ENCODE measurements at places on chromosomes 2 and 18.

GRCh38 chr2:238114331-238114841 is 14.2 kb downstream of the ESPNL start:
- DNase-seq: no peak

- no peak for DNase-seq
Measured at GRCh38 chr18:77210249-77210648, 39.4 kb upstream of the GALR1 start.

- no peak for DNase-seq
Measured at GRCh38 chr2:16318474-16319195, 347.0 kb downstream of the CYRIA start.

GRCh38 chr2:64260817-64261216 is 116.6 kb upstream of the PELI1 start:
- no peak for DNase-seq

GRCh38 chr2:96402591-96402990 is 67.0 kb downstream of the NCAPH start:
- no peak for DNase-seq

DNA sequence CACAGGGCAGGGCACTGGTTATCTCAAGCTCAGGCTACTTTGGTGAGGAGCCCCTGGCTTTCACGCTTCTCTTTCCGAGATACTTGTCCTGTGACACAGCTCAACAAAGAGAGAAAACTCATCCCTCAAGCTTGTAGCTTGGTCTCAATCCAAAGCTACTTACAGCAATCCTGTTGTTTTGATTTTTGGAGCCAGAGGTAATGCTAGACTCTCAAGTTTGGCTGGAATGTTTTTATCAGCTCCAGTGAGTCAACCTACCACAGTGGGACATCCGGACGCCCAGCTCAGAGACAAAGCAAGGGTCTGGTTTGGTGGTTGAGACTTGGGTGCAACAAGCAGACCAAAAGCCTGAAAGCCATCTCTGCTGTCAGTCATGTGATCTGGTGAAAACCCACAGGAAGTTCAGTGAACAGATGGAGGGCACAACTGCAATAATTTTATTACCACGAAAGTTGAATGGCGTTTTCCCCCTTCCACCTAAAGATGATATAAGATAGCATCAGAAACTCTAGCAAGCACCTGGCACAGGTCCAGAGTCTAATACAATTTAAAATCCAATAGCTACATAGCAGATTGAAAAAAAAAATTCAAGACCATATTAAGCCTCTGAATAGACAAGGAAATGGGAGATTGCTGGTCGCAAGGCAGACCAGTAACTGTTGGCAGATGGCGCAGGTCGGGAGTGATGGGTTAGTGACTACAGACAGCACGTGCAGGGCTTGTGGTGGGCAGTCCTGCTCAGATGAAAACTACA is 102.3 kb upstream of the SMAD7 start:
- no peak for DNase-seq

- DNase-seq: no peak
Measured at GRCh38 chr2:230980468-230980867, 15.5 kb upstream of the SPATA3 start.

Data from SW 1271 (cell line).